HAP-1 (cell line): ENCODE measurements at places on chromosomes 5 and 9.

DNA sequence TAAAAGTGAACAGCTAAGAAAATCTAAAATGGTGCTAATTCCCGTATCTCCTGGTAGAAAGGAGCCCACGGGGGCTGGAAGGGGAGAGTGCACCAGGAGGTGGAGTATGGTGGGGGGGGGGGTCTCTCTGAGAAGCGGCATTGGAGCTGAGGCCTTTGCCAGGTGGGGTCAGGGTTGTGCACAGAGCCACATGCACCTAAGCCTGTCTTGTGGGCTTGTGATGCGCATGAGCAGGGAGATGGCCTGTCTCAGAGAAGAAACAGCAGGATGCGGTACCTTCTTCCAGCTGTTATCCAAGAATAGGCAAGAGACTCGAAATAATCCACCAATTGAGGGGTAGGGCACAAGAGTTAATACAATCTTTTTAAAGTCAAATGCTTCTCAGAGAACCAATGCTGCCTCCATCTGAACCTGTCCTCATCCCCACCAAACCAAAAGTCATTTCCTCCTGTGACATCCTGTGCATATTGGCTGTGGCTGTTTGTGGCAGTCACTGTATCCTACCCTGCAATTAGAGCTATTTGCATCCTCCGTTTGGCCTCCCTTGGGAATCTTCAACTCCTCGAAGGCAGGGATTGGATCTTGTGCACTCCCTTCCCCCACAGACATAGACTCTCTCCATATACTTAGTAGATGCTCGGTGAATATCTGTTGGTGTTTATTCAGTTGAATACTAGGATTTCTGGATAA lies 45.4 kb downstream of the FGF1 start:
- DNase-seq, result no peak

- DNase-seq, result no peak
These were observed 519 bp downstream of the ZER1 start for GRCh38 chr9:128771094-128771721.

- DNase-seq, result no peak
These were observed 32.4 kb downstream of the RAB24 start for GRCh38 chr5:177271113-177271512.

GRCh38 chr5:27472000-27472763 lies 433.8 kb upstream of the CDH9 start:
- DNase-seq, result peak; percentile 97

- no peak for DNase-seq
These were observed 29.2 kb downstream of the LHX3 start for GRCh38 chr9:136175616-136176197.
